COR-L47 (cell line): ENCODE measurements at places on chromosomes 12 and 14.

GRCh38 chr14:94964931-94965330 lies 192.4 kb downstream of the DICER1 start:
- DNase-seq: no peak

DNA sequence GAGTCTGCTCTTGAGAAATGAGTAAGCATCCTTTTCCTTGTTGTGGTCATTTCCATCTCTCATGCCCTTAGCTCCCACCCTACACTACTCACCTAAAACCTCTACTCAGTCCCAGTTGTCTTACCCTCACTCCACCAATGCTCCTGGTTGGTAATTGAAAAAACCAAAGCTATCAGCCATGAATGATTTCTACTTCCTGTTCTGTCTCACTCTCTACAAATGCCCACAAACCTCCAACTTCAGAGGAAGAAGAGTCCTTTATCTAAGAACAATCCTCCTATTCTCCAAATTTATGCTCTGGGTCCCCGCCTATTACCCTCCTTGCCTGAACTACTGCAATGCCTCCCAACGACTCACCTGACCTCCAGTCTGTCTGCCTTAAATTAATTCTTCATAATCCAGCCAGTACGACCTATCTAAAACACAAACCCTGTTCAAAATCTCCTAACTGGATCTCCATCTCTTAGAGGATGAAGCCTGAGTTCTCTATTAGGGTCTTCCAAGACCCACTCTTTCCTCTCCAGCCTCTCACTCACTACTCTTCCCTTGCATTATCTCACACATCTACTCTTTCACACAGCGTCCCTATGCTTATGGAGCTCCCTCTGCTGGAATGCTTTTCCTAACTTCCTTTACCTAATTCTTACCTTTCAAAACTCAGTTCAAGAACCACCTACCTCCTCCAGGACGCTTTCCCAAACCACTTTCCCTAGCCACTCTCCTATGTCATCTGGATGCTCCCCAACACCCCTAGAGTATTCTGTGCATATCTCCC lies 2.2 kb downstream of the DHRS1 start:
- peak; percentile 23 for DNase-seq

GRCh38 chr12:32336261-32336660 lies 63.1 kb upstream of the FGD4 start:
- DNase-seq: no peak

- DNase-seq: no peak
Measured at GRCh38 chr14:74949859-74950573, 5.4 kb downstream of the PGF start.

DNA sequence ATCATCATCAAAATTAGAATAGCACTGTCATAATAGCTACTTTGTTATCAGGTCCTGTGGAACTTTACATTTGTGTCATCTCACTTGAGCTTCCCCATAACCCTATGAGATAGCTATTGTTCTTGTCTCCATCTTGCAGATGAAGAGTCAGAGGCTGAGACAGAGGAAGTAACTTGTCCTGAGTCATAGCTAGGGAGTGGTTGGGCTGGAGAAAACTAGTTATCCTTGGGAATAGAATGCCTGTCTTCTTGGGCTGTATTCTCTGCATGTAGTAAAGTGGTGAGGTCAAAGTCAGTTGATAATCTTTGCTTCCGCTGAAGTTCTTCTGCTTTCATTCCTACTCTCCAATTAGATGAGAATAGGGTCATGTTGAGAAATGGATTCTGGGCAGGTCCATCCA lies 117.0 kb downstream of the SMOC1 start:
- no peak for DNase-seq

GRCh38 chr12:76694369-76694768 lies 69.5 kb upstream of the ZDHHC17 start:
- no peak for DNase-seq

- no peak for DNase-seq
Measured at GRCh38 chr12:51994959-51995358, 11.8 kb upstream of the TAMALIN start.

DNA sequence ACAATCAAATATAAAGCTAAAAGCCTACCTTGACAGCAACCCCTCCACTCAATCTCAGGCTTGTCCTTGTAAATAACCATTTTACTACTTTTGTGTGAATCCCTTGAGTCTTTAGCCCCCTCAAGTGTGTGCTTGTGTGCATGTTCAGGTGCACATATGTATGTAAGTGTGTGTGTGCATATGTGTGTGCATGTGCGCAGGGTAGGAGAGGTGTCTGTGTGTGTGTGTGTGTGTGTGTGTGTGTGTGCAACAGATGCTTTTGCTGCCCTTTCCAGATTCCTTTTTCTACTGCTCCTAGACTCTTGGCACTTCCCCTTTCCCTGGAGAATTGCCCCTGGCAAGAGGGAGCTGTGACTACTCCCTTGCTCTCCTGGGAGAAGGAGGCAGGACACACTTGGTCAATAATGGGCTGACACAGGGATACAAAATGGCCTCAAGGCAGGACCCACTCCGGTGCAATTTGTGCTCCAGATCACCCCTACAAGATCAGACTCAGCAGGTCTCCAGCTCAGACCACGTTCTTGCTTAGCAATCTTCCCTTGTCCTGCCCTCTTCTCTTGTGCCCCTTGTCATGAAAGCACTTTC lies 73.4 kb downstream of the IFNG start:
- no peak for DNase-seq

GRCh38 chr12:81015510-81015909 lies 62.4 kb upstream of the ACSS3 start:
- DNase-seq: no peak

- no peak for DNase-seq
Measured at GRCh38 chr12:132622437-132623071, 4.0 kb downstream of the P2RX2 start.

GRCh38 chr12:67452119-67452805 lies 183.1 kb downstream of the CAND1 start:
- DNase-seq: no peak

- DNase-seq: no peak
Measured at GRCh38 chr12:95646781-95647190, 95.5 kb upstream of the USP44 start.

DNA sequence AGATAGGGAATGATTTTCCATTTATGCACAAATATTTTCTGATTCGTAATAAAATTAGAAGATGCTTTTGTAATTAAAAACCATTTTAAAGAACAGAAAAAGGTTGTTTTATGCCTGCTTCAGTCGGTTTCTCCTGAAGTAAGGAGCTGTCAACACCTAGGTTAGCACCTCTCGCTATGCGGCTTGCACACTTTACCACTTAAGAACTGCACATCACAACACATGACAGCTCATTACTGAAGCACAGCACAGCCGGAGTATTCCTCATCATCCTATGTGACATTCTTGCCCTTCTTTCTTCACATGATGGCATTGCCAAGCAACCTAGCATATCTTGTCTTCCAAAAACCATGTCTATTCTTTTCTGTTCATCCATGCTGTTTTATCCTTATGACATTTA lies 5.4 kb upstream of the WIF1 start:
- DNase-seq: no peak

- no peak for DNase-seq
Measured at GRCh38 chr12:11174022-11174421, 3.0 kb downstream of the SMIM10L1 start.

GRCh38 chr12:103929046-103929783 lies 995 bp upstream of the HSP90B1 start:
- DNase-seq: peak; percentile 94

GRCh38 chr14:72418806-72419205 lies 475.1 kb downstream of the DPF3 start:
- no peak for DNase-seq

- DNase-seq: peak; percentile 53
Measured at GRCh38 chr12:99334285-99335056, 313.1 kb upstream of the GARIN6 start.

DNA sequence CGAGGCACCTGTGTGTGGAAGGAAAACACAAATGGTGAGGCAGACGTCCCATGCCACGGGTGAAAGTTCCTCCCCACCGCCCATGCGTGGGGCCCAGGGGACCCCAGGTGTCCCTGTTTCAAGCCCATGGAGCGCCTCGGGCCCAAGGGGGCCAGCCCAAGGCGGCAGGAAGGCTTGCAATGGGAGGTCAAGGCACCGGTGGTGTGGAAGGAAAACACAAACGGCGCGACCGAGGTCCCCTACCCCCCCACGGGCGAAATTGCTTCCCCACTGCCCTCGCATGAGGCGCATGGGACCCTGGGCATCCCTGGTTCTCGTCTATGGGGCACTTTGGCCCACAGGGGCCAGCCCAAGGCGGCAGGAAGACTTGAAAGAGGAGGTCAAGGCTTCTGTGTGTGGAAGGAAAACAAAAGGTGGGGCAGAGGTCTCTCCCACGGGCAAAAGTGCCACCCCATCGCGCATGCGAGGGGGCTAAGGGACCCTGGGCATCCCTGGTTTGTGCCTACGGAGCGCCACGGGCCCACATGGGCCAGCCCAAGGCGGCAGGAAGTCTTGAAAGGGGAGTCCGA lies 379.4 kb downstream of the ALG10 start:
- no peak for DNase-seq

DNA sequence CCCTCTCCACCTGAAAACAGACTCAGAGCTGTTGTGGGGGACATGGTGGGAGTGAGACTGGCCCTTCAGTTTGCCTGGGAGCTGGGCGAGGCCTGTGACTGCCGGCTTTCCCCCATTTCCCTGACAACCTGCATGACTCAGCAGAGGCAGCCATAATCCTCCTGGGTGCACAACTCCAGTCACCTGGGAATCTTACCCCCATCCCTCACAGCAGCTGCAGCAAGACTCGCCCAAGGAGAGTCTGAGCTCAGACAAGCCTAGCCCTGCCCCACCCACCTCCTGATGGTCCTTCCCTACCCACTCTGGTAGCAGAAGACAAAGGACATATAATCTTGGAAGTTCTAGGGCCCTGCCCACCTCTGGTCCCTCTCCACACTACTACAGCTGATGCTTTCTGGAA lies 207.3 kb upstream of the ARID2 start:
- no peak for DNase-seq

- no peak for DNase-seq
Measured at GRCh38 chr14:102560458-102561261, 31.8 kb upstream of the RCOR1 start.

DNA sequence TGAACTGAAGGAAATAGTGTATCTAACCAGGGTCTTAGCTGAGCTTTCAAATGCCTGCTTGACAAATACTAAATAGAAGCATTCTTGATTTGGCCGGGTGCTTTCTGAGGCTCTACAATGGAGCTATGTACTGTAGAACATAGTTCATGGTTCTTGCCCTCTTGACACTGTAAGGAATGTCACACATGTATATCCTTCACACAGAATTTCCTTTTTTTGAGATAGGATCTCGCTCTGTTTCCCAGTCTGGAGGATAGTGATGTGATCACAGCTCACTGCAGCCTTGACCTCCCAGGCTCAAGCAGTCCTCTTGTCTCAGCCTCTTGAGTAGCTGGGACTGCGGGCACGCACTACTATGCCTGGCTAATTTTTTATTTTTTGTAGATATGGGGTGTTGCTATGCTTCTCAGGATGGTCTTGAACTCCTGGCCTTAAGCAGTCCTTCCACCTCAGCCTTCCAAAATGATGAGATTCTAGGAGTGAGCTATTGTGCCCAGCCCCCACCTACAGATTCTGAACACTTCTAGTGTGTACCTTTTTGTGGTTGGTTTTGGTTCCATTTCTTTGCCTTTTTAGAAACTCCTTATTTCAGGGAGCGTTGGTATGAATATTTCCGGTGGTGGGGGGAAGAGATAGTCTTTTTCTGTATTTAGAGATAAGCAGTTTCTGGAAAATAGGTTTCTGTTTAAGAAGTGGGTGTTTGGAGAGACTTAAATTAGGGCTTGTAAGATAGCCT lies 4.2 kb downstream of the MLXIP start:
- no peak for DNase-seq

DNA sequence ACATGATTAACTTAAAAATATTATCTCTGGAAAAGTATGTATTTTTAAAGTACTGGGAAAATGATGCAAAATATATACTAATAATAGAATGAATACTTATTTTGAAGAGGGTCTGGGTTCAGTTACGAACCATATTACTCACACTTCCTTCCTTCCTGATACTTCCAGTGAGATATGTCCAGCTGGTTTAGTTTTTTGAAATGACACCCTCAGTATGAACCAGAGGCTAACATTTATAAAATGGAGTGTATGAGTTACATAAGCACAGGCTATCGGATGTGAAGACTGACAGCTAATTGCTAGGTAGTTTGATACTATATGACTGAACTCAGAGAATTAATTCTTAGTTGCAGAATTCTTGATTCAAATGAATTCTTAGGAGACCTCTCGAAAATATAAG lies 122.9 kb downstream of the OTOGL start:
- no peak for DNase-seq

DNA sequence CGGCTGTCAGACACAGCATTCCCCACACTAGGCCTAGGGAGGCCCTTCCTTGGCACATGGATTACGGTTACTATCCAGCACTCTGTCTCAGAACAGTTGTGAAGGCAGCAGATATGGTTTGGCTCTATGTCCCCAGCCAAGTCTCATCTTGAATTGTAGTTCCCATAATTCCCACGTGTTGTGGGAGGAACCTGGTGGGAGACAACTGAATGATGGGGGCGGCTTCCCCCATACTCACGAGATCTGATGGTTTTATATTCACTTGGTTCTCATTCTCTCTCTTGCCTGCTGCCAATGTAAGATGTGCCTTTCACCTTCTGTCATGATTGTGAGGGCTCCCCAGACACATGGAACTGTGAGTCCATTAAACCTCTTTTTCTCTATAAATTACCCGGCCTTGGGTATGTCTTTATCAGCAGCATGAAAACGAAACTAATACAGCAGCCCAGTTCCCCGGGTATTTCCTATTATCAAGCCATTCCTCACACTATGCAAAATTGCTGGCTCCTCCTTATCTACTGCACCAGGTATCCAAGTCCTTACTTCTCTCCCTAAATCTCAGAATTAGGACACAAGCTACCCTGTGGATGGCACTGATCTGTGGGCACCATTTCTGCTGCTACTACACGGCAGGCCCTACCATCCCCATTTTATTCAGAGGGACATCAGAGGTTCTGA lies 33.3 kb downstream of the NT5DC3 start:
- DNase-seq: no peak

DNA sequence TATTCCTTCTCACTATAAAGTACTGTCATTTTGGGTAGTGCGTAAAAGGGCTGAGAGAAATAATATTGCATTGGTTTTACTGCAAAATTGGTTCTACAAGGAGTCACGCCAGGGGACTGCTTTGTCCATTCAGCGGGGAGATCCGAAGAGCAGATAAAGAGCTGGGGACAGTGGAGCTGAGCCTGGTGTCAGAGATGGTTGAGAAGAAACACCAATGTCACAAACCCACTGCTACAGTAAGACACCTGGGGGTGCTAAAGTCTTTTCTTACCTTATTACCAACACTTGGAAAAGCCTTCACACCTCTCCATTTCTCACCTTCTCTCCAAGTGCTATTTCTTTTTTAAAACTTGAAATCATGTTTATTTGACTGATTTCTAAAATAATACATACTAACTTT lies 14.1 kb downstream of the IL31 start:
- DNase-seq: no peak

- DNase-seq: no peak
Measured at GRCh38 chr14:104935955-104936354, 11.3 kb downstream of the PLD4 start.
